ENCODE measurements at places on chromosomes 2 and 18.

DNA sequence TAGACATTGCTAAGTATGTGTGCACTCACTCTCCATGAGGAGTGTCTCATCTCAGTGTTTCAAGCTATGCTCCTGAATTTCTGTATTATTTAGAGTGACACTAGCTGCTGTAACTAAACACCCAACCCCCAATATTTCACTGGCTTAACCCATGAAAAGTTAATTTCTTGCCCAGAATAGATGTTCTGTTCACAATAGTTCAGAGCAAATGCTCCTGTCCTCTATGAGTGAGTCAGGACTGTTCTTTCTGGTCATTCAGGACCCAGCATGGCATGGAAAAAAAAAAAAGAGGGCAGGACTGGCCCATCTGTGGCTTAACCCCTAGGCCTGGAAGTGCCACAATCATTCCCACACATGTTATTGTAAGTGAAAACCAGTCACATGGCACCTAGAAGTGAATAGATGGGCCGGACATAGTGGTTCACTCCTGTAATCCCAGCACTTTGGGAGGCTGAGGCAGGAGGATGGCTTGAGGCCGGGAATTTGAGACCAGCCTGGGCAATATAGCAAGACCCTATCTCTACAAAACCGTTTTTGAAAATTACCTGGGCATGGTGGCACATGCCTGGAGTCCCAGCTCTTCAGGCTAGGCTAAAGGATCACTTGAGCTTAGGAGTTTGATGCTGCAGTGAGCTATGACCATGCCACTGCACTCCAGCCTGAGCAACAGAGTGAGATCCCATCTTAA is 663.6 kb downstream of the IRS1 start:
- no peak for DNase-seq

GRCh38 chr2:148021886-148022285 is 995 bp downstream of the MBD5 start:
- no peak for DNase-seq

- DNase-seq, result no peak
Measured at GRCh38 chr18:58462975-58463374, 165.9 kb downstream of the ALPK2 start.

DNA sequence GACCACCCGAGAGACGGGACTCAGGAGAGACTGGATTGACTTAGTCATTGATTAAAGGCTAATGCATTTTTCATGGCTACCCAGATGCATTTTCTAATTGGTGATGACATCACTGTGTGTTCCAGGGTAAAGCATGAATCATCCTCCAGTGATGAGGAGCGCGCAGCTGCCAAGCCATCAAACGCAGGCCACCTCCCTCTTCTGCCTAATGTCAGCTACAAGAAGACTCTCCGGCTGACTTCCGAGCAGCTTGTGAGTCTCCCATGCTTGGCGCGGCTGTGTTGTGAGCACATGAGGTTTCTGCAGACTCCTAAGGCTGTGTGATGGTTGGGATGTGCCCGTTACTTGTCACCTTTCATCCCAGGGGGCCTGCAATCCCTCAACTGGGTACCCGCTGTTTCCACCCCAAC is 56.4 kb downstream of the LPIN1 start:
- DNase-seq, result no peak

GRCh38 chr2:120528693-120529076 is 182.7 kb downstream of the INHBB start:
- no peak for DNase-seq

DNA sequence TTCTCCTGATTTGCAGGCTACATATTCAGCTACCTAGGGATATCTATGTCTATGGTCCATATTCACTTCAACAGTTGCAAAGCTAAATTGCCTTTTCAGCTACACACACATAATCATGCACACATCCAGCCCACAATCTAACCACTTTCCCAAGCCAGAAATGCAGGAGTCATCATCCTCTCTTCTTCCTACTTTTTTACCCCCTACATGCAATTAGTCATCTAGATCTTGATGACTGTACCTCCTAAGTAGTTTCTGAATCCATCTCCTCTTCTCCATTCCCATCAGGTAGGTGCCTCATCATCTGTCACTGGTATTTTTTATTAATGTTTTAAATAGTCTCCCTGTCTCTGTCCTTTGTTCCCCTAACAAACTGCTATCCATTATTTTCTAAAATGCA is 23.7 kb upstream of the SPRED2 start:
- peak; percentile 76 for DNase-seq

DNA sequence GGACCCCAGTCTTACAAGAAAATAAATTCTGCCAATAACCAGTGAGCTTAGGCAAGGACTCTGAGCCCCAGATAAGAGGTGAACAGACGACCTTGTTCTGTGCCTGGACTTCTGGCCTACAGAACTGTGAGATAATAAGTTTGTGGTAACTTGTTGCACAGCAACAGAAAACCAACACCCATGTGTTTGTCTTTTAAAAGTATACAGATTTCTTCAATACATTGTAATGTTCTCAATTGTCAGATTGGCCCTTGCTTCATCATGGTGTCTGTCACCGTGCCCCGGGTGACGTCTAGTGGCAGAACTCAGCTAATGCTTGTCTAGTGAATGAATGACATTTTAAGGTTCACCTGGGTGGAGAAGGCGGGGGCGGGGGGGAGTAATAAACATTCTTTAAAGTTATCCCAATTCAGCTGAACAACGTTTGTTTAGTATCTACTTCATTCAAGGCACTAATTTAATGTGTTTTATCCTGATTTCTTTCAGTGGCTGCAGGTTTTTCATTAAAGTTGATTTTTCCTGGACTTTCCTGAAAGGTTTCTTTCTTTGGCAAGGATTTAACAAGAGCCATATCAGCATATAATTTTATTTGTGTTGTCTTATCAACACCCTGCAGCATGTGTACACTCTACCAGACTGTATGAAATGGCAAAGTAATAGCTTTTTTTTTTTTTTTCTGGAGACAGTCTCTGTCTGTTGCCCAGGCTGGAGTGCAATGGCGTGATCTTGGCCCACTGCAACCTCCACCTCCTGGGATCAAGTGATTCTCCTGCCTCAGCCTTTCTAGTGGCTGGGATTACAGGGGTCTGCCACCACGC is 123.8 kb upstream of the DLX2 start:
- DNase-seq, result no peak
